ENCODE measurements at places on chromosomes 2 and 18.

DNA sequence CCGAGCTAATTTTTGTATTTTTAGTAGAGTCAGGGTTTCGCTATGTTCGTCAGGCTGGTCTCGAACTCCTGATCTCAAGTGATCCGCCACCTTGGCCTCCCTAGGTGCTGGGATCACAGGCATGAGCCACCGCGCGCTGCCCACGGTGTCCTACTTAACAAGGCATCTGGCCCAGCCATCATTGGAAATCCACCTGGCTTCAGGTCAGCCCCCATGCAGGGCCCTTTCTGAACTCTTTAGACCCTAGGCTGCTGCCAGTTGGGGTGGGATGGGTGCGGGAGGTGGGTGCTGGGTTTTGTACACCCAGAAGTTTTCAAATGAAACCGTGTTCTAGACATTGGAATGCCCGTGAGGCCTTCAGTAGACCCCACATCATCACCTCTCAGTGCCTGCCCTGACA, 26.6 kb upstream of the NT5DC4 start:
- no peak for DNase-seq

DNA sequence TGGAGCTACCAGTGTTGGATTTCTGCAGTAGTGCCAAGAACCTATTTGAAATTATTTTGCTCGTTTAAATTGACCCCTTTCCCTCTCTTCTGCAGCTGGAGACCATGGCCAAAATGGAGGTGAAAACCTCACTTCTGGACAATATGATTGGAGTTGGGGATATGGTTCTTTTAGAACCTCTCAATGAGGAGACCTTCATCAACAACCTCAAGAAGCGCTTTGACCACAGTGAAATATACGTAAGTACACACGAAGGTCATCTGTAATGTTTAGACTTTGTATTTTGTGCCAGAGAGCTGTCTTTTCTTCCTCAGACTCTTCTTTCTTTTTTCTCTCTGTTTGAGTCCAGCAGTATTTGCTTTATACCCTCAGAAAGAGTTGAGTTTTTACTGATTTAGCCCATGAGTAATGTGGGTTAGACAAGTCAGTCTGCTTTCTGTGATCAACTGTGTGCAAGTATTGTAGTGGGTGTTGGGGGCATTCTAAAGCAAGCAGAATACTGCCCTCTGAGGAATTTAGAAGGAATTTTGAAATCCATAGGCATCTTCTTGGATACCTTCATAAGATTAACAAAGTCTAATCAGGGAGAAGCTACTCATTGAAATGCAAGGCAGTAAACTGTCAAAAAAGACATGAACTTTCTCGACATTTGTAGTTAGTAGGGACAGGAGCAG, 31.7 kb downstream of the MYO1B start:
- DNase-seq, result no peak

GRCh38 chr18:14925281-14925709, 177.3 kb downstream of the ANKRD30B start:
- no peak for DNase-seq

DNA sequence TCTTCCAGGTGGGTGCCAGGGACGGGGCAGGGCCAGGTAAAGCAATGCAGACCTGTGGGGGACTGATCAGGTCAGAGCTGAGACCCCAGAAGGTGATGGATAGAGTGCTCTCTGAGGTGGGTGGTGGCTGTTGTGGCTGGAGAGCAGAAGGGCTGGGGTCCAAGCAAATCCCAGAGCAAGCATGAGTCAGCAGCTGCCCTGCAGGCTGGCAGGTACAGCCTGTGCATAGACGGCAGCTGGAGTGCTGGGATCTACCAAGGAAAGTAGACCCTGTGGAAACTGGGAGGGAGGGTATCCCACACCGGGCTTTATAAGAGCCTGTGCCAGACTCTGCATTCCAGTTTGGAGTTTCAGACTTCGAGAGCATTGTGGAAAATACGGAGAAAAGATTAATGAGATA, 663 bp downstream of the TRIM54 start:
- no peak for DNase-seq

GRCh38 chr2:26054598-26055348, 20.9 kb downstream of the RAB10 start:
- DNase-seq, result no peak

DNA sequence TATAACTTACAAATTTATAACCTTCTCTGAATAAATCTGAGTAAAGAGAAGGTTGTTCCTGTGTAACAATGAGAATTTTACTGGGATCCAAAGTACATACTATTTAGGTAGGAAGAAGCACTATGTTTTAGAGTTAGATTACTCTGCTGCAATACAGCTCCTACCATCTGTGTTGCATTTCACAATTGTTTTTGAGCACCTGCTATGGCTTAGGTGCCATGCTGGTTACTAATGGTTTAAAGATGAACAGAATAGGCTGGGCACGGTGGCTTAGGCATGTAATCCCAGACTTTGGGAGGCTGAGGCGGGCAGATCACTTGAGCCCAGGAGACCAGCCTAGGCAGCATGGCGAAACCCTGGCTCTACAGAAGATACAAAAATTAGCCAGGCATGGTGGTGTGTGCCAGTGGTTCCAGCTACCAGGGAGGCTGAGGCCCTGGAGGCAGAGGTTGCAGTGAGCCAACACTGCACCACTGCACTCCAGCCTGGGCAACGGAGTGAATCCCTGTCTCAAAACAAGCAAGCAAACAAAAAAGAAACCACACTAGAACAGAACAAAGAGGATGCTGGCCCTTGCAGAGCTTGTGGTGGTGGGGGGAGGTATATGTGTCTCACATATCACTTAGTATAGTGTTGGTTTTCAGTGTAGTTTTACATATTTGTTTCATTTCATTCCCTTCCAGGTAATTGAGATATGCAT, 56.7 kb downstream of the SPTBN1 start:
- no peak for DNase-seq

DNA sequence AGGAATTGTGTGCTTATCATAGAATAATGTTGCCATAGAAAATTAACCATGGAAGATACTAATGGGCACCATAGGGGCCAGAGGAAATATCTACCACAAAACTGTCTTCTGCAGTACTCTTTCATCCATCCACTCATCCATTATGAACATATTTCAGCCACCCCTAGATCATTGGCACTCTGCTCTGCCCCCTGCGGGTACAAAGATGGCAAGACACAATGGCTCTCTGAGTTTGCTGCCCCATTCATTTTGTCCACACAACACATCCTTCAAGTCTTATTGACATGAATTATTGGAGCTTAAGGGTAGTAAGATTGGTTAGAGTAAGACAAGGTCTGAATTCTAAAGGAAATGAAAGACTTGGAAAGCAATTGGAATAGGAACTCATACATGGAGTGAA, 1224.7 kb upstream of the CELF4 start:
- no peak for DNase-seq

- no peak for DNase-seq
Measured at GRCh38 chr2:154912215-154912614, 213.7 kb downstream of the KCNJ3 start.
